Jurkat, Clone E6-1 (cell line): ENCODE measurements at places on chromosomes 6 and 20.

DNA sequence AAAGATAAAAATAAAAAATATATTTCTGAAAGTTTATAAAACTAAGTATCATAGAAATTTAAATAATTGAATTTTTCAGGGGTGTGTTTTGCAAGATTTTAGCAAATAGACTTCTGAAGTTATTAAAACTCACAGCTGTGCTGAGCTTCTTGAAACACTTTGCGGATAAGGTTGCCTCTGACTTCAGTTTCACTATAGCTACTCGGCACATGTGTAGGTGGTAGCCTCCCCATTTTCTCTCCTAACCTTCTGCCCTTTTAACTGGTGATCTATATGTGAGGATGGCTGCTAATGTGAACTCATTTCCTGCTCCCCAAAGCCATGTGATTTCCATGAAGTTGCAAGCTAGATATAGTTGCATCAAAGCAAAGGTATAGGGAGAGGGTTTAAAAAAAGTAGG, 129.3 kb upstream of the STMND1 start:
- no peak for DNase-seq

GRCh38 chr6:81806793-81807565, 54.5 kb upstream of the TENT5A start:
- no peak for DNase-seq

- DNase-seq, result no peak
Measured at GRCh38 chr6:157613011-157613522, 210.0 kb upstream of the SNX9 start.

GRCh38 chr6:6712449-6713403, 124.2 kb downstream of the LY86 start:
- no peak for DNase-seq

- DNase-seq, result no peak
Measured at GRCh38 chr6:108166664-108167448, 1.0 kb downstream of the NR2E1 start.
